ENCODE measurements at places on chromosomes 1 and 21.

DNA sequence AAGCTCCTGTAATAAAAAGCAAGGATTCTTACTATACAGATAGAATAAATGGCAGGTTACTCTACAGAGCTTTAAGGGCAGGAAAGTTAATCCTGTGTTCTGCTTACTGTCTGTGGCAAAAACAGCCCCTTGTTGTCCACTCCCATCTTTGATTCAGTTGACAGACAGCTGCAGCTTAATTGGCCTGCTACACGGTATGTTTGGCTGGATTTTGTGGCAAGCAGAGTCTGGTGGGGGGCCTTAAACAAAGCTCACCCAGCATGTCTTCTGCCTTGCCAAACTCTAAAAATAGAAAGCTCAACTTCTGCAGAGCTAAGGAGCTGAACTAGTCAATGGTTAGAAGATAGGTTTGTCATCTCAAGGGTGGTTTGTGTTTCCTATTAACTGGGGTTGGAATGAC, 407.2 kb downstream of the HLX start:
- no peak for DNase-seq

DNA sequence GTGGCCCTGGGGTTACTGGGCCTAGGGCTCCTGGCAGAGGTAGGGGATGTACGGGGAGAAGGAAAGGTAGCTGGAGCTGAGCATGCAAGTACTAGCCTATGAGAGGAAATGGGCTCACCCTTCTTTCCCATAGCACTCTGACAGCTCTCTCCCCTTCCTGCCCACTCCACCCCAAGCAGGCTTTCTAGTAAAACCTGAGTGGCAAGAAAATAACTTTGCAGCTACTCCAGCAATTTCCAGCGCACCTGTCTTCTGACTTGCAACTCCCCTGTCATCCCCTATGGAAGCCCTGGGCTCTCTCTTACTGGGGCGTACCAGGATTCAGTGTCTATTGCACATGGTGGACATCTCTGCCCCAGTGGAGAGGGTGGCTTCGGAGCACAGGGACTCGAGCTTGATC, 6.7 kb upstream of the IVL start:
- no peak for DNase-seq

GRCh38 chr1:168664069-168664834, 64.8 kb downstream of the DPT start:
- no peak for DNase-seq

DNA sequence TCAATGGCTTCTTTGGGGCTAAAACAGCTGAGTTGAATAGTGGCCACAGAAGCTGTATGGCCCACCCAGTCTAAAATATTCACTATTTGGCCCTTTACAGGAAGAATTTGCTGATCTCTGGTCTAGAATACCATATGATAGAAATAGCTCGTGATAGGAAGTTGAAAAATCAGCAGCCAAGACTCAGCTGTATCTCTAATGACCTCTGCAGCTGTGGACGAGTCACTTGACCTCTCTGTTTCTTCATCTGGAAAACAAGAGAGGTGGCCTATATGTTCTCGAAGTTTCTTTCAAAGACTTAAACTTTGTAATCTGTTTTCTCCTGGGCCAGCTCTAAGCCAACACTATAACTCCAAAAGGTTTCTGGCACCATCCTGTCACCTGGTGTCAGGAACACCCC, 129.2 kb downstream of the ZBTB18 start:
- no peak for DNase-seq

- DNase-seq = peak; percentile 9
Observed at GRCh38 chr1:229781453-229781852, 155.4 kb downstream of the URB2 start.

DNA sequence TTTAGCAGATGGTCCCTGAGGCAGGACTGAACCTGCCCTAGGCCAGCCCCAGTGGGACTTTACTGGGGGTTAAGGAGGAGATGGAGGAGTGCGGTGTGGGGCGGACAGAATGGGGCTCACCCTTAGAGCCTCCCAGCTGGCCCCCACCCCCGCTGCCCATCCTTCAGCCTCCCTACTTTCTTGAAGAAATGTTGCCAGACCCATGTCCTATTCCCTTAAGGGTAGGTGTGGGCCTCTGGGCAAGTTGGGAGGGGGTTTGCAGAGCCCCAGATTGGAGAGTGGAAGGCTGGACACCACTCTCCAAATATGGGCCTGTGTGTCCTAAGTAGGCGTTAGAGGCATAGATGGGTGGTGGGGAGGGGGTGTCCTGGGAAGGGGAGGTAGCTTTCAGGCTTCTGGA, 19.2 kb upstream of the EPS8L3 start:
- no peak for DNase-seq

- DNase-seq = no peak
Observed at GRCh38 chr1:23341931-23342692, 2.0 kb downstream of the HNRNPR start.

Data from caudate nucleus (tissue), 63 donors.